Activated gamma-delta T cell treated with Interleukin-2 at 50 U/mL for 16 hours (primary cell): ENCODE measurements at places on chromosomes 16 and 17.

DNA sequence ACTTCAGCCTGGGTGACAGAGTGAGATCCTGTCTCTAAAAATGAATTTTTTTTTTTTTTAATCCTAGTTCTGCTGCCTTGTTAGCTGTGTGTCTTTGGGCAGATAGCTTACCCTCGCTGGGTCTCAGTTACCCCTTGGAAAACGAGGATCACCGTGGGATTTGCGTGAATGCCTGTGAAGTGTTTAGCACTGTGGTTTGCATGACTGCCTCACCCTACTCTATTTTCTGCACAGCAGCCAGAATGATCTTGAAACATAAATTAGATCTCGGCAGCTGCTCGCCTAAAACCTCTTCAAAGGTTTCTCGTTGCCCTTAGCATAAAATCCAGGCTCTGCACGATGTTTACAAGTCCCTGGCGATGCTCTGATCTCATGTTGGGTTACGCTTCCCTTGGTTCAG is 71.2 kb upstream of the GRIN2A start:
- no peak for DNase-seq

GRCh38 chr16:11742093-11742535 is 543 bp downstream of the TXNDC11 start:
- peak; percentile 36 for DNase-seq

GRCh38 chr17:77961741-77962140 is 3.2 kb downstream of the TNRC6C start:
- DNase-seq, result no peak

DNA sequence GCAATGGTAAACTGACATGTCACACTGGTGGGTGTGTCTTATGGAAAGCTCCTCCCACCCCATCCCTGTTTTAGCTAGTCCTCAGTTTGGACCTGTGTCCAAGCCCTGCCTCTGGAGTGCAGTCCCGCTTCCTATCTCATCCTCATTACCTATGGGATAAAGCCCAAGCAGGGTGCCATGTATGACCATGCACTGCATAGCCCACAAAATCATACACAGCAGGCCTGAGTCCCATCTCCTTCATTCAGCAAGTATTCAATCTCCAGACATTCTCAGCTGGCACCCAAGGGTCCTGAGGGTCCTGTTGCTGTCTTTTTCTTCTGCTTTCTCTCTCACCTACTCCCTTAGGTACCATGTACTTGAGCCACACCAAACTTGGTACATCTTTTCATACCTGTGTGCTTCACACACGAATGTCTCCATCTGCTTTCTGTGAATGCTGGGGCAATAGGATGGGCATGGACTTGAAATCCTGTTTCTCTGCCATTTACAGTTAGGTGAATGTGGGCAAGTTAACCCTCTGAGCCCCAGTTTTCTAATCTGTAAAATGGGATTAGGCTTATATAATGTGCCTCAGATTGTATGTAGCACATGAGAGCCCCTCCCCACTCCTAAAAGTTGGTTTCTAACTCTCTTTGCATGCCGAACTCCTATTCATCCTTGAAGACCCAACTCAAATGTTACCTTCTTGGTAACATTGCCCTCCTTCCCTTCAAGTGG is 28.5 kb downstream of the TNS4 start:
- no peak for DNase-seq

DNA sequence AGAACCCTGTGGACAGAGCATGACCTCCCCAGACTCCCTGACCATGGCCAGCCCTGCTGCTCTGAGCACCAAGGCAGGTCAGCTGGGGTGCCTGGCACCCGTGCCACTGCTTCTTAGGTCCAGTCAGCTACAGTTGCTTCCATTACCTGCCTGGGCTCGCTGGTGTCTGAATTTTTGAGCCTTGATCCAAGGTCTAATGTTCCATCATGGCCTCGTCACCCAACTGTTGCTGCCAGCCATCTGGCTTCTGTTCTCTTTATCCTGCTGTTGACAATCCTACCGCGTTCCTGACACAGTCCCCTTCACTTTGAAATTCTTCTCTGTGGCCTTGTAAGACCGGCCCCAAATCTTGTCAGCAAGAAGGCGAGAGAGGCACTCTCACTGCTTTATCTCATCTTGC is 16.7 kb downstream of the GLYR1 start:
- no peak for DNase-seq

DNA sequence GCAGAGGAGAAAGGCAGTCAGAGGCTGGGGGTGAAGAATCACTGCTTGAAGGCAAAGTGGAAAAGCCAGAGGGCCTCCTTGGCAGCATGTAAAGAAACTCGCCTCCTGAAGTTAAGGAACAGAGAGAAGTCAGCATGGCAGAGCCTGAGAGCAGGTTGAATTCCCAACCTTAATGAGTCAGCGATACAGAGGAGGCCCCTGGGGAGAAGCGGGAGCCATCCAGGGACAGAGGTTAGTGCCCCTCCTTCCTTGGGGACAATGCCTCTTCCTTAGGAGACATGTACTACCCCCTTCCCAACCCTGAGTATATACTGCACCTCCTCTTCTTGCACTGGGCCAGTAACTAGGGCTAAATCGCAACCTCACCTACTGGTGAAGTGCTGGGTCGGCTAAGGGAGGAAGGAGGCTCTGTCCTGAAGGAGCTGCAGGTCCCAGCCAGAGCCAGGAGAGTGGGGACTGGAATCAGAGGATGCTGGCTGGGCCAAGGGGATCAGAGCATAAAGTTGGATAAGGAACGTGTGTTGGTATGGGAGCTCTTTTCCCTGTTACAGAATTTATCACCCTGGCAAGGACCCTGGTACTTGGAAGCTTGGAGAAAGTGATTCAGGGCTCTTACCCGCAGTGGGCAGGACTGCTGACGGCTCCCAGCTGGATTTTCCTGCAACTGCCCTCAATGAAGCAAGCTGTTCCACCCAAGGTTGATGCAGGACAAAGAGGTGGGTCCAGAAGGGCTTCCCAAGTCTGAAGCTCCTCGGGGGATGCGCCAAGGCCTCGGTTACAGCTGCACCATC is 5.4 kb upstream of the AANAT start:
- DNase-seq, result no peak

DNA sequence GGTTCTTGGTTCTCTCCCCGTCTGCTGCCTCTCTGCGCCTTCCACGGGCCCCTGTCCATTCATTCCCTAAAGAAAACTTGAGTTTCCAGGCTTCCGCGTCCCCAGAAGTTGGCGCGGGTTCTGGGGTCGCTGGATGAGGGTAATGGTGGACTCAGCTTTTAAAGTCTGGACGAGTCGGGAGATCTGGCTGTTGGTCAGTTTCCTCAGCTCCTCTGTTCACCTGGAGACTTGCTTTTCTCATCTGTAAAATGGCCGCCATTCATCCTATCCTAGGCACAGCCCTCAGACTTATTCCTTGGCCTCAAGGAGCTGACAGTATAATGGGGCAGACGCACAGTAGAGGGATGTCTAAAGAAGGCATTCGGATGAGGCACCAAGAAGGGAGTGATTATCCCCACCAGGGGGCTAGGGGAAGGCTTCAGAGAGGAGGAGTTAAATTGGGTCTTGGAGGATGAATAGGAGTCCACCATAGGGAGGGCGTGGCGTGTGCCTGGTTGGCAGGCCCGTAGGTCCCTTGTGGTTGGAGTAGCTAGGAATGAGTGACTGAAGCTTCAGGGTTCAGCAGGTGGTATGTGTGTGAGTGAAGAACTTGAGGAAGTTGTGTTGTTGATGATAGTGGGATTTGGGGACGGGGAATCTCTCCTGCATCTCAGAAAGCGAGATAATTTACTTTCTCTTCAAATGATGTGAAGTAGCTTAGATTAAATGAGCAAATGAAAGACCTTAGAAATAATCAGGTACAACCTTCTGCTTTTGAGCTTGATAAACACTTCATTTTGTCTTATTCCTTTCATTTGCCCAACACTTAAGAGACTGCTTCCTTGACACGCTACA is 652 bp downstream of the VPS35L start:
- DNase-seq, result no peak

GRCh38 chr16:49441366-49441780 is 67.8 kb downstream of the C16orf78 start:
- peak; percentile 73 for DNase-seq

DNA sequence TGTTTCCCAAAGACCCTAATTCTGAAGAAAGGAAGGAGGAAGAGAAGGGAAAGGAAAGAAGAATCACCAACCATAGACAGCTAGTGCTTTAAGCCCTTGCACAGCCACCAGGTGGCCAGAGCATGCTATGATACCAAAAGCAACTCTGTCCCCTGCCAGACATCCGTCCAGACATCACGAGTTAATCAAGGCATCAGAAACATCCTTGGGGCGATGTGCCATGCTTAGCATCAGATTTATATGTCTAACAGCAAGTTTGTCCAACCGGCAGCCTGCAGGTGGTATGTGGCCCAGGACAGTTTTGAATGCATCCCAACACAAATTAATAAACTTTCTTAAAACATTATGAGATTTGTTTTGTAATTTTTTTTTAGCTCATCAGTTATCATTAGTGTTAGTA is 2.9 kb upstream of the CRYBA1 start:
- DNase-seq, result no peak

DNA sequence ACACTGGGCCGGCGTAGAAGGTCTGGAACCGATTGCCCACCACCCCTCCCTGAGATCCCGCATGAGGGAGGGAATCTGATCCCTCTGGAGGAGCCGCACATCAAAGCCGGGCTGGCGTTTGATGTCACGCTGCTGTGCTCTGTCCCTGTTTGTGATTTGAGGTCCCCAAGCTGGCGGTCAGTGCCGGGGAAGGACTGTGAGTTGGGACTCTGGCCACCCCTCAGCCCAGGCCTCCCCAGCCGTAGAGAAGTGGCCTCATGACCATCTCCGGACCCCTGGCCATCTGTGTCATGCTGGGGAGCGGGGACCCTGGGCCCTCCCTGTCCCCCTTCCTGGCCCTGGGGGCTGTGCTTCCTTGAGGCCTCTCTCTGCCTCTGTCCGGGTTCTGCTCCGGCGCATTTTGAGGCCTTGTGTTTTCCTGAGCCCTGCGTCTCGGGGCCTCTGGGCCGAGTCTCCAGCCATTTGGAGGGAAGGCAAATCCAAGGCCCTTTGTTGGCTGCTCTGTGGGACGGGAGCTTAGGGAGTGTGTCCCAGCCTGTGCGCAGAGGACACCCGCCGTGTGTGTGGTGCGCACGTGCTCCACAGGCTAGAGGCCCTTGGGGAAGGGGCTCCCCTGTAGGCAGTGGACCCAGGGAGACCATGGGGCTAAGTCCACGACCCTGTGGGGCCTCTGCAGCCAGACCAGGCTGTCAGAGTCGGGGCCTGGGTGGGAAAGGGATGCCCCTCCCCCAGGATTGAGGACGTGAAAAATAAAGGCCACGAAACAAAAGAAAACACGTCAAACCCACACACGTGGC is 15.1 kb downstream of the ASPSCR1 start:
- no peak for DNase-seq

- DNase-seq, result no peak
These were observed 1.9 kb upstream of the DHRS13 start for GRCh38 chr17:28904800-28905199.

- no peak for DNase-seq
These were observed 22.6 kb downstream of the SCNN1B start for GRCh38 chr16:23324727-23325126.

- DNase-seq, result no peak
These were observed 20.2 kb downstream of the MBTPS1 start for GRCh38 chr16:84096447-84097005.

GRCh38 chr17:79795795-79796443 is 958 bp downstream of the CBX8 start:
- no peak for DNase-seq

- DNase-seq, result no peak
These were observed 18.6 kb downstream of the PRCD start for GRCh38 chr17:76558198-76559095.

GRCh38 chr17:20133517-20133916 is 124.4 kb downstream of the SPECC1 start:
- no peak for DNase-seq

GRCh38 chr16:11016993-11017392 is 72.6 kb downstream of the CLEC16A start:
- DNase-seq, result peak; percentile 63

DNA sequence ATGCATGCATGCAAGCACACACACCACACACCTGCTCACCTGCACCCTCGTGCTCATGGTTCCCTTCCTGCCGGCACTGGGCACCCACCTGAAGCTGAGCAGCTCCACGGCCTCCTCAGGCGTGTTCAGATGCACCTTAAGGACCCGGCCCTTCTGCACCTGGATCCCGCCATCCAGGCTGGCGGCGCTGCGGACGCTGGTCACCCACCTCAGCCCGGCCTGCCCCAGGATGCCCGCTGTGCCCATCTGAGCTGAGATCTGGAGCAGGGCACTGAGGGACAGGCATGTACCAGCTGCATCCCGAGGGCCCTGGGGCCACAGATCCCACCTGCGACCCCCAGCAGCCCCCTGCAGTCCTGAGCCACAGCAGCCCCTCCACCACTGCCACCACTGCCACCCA is 110.0 kb downstream of the LITAF start:
- no peak for DNase-seq

- DNase-seq, result no peak
These were observed 115.9 kb downstream of the KATNIP start for GRCh38 chr16:27665881-27666280.

DNA sequence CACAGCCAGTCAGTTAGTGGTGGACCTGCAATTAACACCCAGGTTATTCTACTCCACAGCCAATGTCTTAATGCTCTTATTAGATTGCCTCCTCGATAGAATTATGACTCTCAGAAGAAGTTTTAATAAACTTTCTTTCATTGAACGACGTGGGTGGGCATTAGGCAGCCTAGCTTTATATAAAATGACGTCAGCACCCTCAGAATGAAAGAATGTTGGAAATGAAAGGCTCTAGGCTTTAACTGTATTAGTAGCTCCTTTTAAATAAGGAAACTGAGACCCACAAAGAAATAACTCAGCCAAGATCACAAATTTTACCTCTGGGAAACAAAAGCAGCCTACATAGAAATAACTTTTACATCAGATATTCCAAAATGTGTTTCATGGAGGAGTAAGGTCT is 91.3 kb upstream of the CLEC3A start:
- no peak for DNase-seq

DNA sequence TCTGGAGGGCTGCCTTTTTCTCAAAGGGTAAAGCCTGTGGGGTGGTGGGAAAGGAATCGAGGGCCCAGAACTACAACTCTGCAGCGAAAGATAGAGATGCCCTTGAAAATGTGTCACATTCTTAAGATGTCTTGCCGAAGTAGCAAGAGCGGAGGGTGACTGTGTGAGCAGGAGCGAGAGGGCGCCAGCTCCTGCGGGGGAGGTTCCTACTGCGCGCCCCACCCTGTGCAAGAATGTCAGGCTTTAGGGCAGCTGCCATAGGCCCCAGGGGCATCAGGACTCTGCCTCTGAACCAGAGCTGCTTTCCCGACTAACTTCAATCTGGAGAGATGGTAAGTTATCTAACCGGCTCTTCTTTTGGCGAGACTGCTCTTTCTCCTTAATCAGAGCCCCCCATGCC is 11.8 kb upstream of the ITGAE start:
- DNase-seq, result no peak

- no peak for DNase-seq
These were observed 38.9 kb upstream of the ACSF3 start for GRCh38 chr16:89054714-89055113.

GRCh38 chr17:58337210-58337599 is 8.6 kb upstream of the TSPOAP1 start:
- no peak for DNase-seq

DNA sequence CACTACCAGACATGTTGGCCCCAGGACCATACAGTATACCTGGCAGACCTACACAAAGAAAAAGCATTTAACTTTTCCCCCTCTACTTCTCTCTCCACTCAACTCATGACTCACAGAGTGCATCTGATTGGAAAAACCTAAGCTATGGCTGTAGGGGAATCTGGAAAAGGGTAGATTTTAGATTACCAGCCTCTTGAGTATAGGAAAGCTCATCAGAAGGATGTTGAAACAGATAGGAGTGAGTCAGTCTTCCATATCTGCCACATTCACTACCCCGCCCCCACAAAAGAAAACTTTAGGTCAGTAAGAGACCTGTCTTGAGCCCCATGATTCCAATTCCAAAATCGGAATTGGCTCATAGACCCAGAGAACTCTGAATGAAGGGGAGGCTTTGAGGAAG is 12.3 kb downstream of the KRT9 start:
- DNase-seq, result no peak
